Activated naive CD8-positive, alpha-beta T cell treated with anti-CD3 and anti-CD28 coated beads for 36 hours (primary cell): ENCODE measurements at places on chromosomes 7 and 10.
A peak's percentile ranks its signal among the peaks of the same experiment; 100 is the strongest.

DNA sequence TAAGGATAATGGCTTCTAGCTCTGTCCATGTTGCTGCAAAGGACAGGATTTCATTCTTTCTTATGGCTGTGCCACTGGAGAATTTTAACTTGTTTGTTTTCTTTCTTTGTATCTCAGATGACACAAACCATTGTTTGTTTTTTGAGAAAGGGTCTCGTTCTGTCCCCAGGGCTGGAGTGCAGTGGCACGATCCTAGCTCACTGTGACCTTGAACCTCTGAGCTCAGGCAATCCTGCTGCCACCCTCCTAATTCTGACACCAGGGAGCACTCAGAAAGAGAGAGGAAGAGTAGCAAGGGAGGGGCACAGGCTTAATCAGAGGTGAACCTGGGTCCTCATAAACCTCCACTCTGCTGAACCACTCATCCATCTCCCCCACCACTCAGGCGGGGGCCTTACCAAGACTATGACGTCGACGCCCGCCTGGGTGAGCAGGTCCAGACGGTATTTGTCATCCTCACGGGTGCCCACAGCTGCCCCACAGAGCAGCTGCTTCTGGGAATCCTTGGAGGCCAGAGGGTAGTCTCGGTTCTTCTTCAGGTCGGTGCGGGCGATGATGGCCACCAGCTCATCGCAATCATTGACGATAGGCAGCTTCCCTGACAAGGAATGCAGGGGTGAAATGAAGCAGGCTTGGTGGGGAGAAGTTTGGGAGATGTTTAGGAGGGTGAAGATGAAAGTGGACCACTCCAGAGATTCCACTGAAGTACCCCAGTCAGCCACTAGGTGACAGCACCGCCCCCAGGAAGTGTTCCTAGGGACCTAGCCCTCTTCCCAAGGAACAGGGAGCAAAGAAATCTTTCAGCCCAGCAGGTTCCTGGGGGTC, 11.6 kb downstream of the IMPDH1 start:
- DNase-seq, result no peak

- no peak for DNase-seq
These were observed 328.3 kb upstream of the TEX47 start for GRCh38 chr7:89123871-89124270.

DNA sequence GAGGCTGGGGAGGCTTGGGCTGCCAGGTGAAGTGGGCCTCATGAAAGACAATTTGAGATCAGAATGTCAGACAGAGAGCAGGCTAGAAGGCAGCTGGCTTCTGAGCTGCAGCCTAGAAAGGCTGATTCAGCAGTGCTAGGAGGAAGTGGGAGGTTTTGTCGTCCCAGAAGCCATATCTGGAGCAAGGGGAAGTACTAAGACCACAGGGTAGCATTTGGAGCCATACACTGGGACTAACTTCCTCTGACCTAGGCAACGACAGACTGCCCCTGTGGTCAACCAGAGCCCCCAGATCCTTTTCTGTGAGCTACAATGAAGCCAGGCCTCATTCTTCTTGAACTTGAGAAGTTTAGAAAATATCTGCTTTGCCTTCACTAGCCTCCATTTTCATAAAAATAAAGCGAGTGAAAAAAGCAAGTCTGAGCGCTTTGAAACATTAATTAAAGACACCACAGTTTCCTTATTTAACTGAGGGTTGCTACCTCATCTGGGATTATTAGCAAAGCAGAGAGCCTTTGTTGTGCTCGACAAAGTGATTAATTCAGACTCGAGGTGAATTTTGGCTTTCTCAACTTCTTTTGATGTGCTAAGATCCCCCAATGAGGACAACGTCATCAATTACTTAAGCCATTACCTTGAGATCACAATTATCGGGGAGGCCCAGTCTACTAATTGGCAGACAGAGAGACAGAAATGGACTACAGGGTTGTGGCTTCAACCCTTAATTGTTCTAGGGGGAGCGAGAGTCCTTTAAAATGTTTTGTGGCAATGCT, 26.6 kb downstream of the TBXAS1 start:
- peak; percentile 3 for DNase-seq

DNA sequence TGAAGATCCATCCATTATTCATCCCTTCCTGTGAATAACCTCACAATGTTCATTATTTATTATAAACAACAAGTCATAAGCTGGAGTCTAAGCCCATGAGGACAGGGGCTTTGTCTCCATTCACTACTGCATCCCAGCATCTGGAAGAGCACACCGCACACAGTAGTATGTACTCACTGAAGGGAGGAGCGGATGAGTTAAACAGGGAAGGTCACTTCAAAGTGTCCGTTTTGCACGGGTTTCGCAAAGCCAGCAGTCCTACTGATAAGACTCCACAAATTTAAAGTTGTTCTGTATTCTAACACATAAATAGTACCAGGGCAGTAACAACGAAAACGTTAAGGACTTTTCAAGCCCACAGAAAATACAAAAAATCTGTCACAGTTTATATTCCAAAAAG, 167.9 kb downstream of the PARD3 start:
- no peak for DNase-seq

- DNase-seq, result peak; percentile 48
These were observed 40.3 kb downstream of the NRCAM start for GRCh38 chr7:108415821-108416536.

GRCh38 chr7:958221-959200, 4.0 kb upstream of the ADAP1 start:
- no peak for DNase-seq

GRCh38 chr7:132882714-132883428, 199.0 kb downstream of the CHCHD3 start:
- DNase-seq, result peak; percentile 44

GRCh38 chr7:158245724-158246041, 341.9 kb downstream of the PTPRN2 start:
- no peak for DNase-seq

- DNase-seq, result no peak
These were observed at the start of gene CNTNAP2 for GRCh38 chr7:146116521-146117222. Gene CNTNAP2, plus strand, starts transcription at chr7:146116801. Its CDS starts 76 bp downstream, at chr7:146116877.

GRCh38 chr10:29734962-29735627, 100.3 kb upstream of the SVIL start:
- peak; percentile 67 for DNase-seq

- no peak for DNase-seq
These were observed 118.7 kb downstream of the MAD1L1 start for GRCh38 chr7:2114052-2114451.

- DNase-seq, result no peak
These were observed 1.1 kb downstream of the ACTR1A start for GRCh38 chr10:102501201-102502028.
